Muscle of leg (tissue), 16 donors: ENCODE measurements at places on chromosomes 4 and X.

GRCh38 chr4:130545171-130545570 lies 1449.2 kb downstream of the C4orf33 start:
- no peak for DNase-seq

DNA sequence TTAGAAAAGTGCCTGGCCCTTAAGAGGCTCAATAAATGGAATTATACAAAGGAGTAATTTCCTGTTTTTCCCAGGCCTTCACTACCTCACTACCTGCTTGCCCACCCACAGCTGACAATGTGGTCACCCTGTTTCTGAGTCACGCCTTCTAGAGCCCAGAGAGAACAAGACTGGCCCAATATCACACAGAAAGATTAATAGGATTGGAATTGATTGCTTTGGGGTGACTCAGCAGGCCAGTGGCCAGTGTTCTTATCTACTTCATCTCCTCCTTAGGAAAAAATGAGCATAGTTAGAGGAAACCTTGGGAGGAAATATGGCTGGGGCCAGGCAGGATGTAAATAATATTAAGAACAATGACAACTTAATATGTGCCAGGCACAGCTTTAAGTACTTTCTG lies 4.5 kb upstream of the FGF16 start:
- DNase-seq: no peak

GRCh38 chrX:129718676-129719075 lies 20.1 kb upstream of the XPNPEP2 start:
- no peak for DNase-seq

DNA sequence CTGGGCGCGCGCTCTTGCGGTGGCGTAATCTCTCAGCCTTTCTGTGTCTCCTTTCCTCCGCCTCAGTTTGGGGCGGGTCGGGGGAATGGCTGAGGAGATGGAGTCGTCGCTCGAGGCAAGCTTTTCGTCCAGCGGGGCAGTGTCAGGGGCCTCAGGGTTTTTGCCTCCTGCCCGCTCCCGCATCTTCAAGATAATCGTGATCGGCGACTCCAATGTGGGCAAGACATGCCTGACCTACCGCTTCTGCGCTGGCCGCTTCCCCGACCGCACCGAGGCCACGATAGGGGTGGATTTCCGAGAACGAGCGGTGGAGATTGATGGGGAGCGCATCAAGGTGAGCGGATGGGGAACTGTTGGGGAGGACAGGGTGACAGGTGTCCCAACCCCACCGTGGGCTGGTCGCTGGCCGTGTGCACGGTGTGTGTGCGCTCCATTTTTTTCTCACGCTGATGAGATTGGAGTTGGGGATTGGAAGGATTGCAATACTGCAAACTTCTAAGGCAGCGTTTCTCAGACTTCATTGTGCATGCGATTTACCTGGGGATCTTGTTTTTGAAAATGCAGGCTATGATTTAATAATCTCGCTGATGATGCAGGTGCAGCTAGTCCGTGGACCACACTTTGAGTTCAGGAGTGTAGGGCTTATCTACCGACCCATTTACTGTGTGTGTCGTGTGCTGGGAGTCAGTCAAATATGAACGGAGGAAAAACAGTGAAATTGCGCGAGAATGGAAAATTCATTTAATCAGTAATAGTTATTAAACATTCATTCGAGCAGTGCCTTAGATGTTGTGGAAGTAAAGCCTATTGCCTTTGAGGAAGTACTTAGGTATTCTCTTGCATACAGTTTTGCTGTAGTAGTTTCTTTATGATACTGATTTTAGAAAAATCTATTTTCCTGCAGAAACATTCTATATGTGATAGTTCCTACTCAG lies at the start of gene RAB33B:
TSS of gene RAB33B (plus strand) at position 11 of the 935 bp plus-strand sequence. CDS start at position 86, 75 bp downstream.
- DNase-seq: peak; percentile 98

DNA sequence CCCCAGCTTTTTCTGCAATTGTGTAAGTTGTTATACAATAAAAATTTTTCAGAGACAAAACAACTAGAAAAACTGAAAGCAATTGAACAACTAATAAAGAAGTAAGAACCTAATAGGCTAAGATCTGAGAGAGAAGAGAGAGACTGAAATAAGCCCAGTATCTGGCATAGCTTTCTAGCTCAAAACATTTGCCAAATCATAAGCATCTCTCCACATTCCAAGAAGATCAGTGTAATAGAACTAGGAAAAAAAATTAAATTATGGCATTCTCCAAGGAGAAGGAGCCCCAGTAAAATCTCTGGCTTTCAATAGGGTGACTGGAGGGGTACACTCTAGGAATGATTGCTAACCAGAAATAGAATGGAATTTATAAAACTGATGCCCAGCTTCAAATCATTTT lies 19.0 kb upstream of the PPP3CA start:
- DNase-seq: no peak

- no peak for DNase-seq
These were observed 62.5 kb downstream of the IGSF1 start for GRCh38 chrX:131226591-131226990.

DNA sequence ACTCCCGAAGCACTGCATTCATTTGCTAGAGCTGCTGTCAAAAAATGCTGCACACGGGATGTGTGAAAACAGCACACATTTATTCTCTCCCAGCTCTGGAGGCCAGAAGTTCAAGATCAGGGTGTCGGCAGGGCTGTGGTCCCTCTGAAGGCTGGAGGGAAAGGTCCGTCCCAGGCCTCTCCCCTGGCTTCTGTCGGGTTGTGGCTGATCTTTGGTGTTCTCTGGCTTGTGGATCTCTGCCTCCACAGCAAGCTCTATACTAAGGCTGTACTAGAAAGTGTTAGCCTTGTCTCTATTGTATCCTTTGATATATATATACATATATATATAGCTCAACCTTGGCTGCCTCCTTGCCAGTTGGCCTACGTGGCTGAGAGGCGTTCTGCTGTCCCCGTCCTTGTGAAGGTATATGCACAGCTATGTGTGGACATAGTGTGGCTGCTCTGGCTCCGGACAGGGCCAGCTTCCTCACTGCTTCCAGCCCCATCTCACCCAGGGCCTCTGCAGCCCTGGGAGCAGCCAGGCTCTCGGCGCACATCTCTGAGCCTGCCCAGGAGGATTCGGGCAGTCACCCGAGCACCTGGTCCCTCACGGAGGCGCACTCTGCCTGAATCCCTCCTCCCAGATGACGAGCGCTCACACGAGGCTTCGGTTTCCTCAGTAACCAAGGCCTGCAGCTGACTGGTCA lies 15.0 kb upstream of the DUSP9 start:
- no peak for DNase-seq

DNA sequence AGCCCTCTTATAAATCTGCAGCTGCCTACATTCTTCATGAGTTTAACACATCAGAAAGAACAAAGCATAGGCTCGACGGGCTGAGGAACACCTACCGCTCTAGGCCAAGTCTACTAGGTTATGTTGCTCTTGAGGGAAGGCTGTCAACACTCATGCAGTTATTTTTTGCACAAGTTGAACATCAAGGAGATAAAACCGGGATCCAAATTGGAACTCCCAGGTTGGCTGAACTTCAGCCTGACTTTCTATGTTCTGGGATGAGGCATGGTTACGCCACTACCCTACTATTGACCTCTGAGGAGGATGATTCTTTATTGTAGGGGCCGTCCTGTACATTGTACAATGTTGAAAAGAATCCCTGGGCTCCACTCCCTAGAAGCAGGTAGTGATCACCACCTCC lies 37.3 kb upstream of the ARSH start:
- no peak for DNase-seq

- peak; percentile 19 for DNase-seq
These were observed 15.0 kb downstream of the BRCC3 start for GRCh38 chrX:155086202-155086840.

- no peak for DNase-seq
These were observed 26.5 kb downstream of the MYOZ2 start for GRCh38 chr4:119162174-119162573.

DNA sequence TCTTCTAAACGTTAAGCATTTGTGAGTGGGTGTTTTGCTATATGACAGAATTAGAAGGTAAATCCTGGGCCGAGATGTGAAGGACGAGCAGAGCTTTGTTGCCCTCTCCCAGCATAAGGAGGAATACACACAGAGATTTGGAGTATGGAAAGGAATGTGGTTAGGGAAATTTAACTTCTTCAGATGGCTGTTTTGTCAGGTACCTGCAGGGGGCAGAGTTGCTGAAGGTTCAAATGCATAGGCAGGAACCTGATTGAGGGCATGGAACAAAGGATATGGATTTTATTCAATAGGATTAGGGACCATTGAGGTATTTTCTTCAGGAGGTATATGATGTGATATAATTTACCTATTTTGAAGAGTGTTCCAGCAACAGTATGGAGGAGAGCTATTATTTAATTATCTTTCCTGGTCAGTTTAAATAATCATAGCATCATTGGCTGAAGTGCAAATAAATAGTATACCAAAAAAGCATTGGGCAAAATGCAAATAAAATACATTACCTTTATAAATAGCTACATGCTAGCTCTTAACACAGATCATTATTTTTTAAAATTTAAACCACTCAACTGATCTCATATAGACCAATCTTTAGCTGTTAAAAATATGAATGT lies 143.6 kb downstream of the SLIT2 start:
- DNase-seq: no peak
